LHCN-M2 (cell line): ENCODE measurements at places on chromosomes 13 and 19. TPM values are rescaled to one million over a fixed set of nuclear protein-coding genes. Genes with fewer than 3 reads are reported as not detected.

DNA sequence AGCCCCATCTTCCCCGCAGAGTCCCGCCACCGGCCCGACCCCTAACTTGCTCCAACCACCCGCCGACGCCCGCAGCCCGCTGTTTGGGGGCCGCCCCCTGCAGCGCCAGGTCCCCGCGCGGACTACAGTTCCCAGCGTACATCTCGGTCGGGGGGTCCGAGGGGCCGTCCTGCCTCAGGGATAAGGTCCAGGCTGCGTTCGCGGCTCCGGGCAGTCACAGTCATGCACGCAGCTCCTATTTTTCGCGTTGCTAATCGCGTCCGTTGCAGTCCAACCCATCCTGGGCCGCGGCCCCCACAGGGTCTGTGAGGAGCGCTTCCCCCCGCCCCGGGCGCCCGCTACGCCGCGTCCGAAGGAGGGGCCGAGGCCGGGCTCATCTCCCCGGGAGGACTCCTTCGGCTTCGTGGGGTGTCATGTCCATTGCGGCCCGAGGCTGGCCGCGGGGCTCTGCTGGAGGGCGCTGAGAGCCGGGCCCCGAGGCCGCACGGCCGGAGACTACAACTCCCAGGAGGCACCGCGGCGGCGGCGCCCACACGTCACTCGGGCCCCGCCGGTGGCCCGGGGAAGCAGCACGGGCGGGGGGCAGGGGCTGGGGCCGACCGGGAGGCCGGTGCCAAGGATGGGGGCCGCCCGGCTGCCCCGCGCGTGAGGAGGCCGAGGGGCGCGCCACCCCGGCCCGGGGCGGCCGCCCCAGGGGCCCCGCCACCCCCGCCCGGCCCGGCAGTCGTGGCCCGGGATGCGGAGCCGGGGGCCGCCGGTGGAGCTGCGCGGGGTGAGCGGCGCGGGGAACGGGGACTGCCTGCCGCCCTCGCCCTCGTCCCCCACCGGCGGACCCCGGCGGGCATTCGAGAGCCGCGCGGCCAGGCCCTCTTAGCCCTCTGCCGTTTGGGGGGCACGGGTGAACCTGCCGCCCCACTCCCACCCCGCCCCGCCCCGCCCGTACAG is at the start of gene MAP3K10:
TSS of gene MAP3K10 (plus strand) at position 536 of the 945 bp plus-strand sequence. CDS start 606 bp downstream, outside the sequence.
- peak; percentile 62 for DNase-seq

DNA sequence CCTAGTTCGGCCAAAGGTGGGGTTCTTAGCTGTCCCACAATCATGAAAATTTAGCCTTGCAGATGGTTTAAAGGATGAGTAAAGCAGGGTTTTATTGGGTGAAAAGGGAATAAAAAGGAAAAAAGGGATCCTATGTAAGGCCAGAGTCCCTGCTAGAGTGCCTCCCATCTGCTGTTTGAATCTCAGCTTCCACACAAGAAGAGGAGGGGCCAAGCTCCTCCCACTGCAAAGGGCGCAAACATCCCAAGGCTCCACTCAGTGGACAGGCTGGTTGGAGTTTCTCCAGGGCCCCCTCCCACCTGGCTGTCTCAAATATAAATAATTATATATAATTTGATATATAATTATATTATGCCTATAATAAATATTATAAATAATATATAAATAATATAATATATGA is 1272.1 kb upstream of the PCDH20 start:
- DNase-seq, result no peak

FGF21 gene
- not detected in 2 replicates for total RNA-seq

GRCh38 chr19:2315818-2316353 is 7.9 kb upstream of the LINGO3 start:
- peak; percentile 57 for DNase-seq

- DNase-seq, result peak; percentile 54
These were observed 65.0 kb downstream of the DGKH start for GRCh38 chr13:42113478-42113877.

GGN gene
- 1.3 and 2.6 TPM in 2 replicates for total RNA-seq

GRCh38 chr13:113425941-113426590 is 27.2 kb downstream of the ADPRHL1 start:
- peak; percentile 77 for DNase-seq

PROZ gene
- not detected in 2 replicates for total RNA-seq

STARD13 gene
- total RNA-seq, result 38.7 and 40.2 TPM in 2 replicates

- peak; percentile 55 for DNase-seq
These were observed 204.9 kb upstream of the MIR17HG start for GRCh38 chr13:91142572-91142971.

GRCh38 chr13:48728226-48728625 is 74.5 kb downstream of the CYSLTR2 start:
- DNase-seq, result no peak

CNN2 gene
- 130 and 145 TPM in 2 replicates for total RNA-seq

GRCh38 chr13:95387733-95388207 is 86.5 kb upstream of the ABCC4 start:
- no peak for DNase-seq

GRCh38 chr13:30845297-30846214 is 60.5 kb upstream of the MEDAG start:
- DNase-seq, result no peak

DNA sequence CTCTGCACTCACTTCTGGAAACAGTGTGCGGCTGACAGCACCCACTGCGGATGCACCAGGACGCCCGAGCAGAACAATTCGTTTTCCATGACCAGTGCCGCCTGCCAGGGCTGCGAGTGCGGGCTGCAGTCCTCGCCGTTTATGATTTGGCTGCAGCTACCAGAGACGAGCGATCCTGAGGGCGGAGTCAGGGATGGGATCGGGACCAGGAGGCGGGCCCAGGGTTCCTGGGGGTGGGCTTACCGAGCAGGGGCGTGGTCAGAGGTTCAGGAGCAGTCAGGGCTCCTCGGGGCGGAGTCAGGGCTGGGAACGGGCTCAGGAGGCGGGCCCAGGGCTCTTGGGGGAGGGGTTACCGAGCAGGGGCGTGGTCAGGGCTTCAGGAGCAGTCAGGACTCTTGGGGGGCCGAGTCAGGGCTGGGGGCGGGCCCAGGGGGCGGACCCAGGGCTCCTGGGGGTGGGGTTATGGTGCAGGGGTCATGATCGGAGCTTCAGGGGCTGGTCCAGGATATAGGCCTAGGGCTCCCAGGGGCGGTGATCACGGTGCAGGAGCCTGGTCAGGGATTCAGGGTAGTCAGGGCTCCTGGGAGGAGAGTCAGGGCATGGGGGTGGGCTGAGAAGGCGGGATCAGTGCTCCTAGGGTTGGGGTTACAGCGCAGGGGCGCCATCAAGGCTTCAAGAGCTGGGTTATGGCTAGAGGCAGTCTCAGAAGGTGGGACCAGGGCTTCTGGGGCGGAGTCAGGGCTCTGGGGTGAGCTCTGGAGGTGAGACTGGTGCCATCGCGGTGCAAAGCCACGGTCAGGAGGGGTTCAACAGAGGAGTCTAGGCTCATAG is 1.7 kb downstream of the KLK4 start:
- no peak for DNase-seq

- DNase-seq, result no peak
These were observed 8.6 kb downstream of the OR7C2 start for GRCh38 chr19:14949876-14950275.

CFD gene
- 0.38 TPM in 1 of 2 replicates, not detected in the other for total RNA-seq

DNA sequence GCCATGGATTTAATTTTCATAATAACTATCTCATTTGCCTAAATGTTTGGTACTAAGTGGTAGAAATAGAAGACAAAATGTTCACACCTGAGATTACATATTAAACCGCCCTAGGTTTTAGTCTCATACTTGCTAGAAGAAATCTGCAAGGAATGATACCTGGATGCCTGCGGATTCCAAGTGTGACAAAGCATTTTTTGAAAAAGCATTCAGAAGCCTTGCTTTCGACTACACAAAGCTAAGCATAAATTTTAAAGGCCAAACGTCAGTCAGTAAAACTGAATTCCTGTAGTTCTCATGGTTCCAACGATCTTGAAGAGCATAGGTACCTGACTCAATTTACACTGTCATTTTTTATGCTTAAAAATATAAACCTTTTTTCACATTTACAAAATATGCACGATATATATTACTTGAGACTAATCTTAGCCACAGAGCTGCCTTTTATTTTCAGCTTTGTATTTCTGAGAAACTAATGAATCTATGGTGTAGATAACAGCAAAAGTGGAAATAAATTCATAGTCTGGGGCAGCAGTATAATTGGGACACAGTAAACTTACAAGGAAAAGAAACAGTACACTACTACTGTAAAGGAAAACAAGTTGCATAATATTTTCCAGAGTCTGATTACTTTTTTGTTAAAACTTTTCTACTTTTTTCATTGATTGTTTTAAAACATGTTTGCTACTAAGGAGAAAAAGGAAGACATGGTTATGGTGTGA is 1.2 kb upstream of the LRRC63 start:
- no peak for DNase-seq

DNA sequence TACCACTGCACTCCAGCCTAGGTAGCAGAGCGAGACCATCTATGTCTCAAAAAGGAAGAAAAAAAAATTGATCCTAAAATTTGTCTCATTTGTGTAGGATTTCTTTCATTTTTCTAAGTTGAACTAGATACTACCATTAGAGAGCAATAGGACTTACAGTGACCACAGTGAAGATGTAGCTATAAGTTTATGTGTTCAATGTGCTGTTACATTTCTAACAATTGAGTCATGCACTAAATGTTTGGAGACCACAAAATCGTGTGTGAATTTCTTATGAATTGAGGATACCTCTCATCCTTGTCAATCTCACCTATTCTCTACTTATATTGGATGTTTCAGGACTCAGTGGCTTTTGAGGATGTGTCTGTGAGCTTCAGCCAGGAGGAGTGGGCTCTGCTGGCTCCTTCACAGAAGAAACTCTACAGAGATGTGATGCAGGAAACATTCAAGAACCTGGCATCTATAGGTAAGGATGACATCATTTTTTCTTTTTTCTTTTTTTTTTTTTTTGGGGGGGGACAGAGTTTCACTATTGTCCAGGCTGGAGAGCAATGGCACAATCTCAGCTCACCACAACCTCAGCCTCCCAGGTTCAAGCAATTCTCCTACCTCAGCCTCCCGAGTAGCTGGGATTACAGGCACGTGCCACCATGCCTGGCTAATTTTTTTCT is 12.8 kb downstream of the ZNF791 start:
- no peak for DNase-seq

DNA sequence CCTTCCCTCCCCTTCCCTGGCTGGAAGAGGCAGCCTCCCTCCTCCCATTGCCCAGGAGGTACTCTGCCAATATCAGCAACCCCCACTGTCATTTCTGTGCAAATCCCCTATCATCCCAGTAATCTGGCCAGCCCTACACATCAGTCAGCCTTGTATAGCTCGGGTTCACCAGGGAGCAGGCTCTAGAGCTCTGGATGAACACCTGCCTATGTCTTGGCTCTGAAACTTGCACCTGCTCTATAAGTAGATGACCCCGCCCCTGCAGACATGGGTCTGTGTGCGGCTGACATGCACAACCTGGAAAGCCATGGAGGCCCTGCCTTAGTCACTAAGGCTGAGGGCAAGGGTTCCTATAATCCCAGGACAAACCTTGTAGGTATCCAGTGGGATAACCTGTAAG is 1042.9 kb downstream of the UQCRFS1 start:
- no peak for DNase-seq

CYP2A7 gene
- not detected in 2 replicates for total RNA-seq

GRCh38 chr19:46620716-46621115 is 4.2 kb downstream of the PTGIR start:
- no peak for DNase-seq

DNA sequence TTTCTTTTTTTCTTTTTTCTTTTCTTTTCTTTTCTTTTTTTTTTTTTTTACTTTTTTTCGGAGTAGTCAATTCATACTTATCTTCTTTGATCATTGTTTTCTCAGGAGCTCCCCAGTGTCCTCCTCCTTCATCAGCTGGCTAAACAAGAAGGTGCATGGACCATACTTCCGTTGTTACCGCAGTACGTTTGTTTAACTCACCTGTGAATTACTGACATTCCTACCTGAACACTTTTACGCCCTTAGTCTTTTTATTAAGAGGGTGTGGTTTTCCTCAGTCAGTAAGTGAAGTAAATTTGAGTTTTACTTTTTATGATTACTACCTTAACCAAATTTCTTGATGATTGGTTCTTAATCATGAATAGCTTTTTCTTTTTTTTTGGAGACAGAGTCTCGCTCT is 47.1 kb downstream of the B3GLCT start:
- DNase-seq, result no peak

- DNase-seq, result no peak
These were observed 195.3 kb downstream of the LIG4 start for GRCh38 chr13:108020027-108020426.

GRCh38 chr13:32829676-32830335 is 186.4 kb upstream of the KL start:
- peak; percentile 26 for DNase-seq

GRCh38 chr13:100512422-100512821 is 76.2 kb downstream of the GGACT start:
- DNase-seq, result peak; percentile 60

DNA sequence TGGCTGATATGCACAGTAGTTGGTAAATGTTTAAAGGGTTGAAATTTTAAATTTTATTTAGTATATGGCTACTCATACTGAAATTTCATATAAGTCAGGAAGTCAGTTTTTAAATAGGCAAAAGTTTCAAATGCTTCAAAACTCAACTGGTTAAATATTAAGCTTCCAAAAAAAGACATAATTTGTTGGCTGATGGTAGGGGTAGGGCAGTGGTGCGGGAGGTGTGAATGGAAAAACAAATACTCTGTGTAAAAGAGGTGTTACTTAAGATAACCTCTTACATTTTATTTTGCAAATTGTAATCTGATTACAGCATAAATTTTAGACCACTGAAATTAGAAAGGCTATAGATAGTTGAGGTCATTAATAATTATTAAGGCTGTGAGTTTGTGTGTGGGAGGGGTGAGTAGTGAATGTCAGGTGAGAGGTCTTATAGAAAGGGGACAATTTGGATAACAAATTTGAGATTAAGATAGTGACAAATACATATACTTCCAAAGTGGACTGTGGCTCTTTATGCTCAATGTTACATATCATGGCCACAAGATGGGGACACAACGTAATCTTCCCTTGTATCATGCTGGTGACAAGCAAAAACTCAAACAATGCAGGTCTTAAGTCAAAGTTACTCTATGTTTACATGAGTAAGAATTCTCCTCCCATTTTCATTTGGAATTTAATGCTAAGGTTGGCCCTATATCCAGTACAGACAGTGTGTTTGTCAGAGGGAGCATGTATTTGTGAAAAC is 36.6 kb upstream of the OXGR1 start:
- DNase-seq, result peak; percentile 38

- DNase-seq, result no peak
These were observed 5.3 kb downstream of the GPC6 start for GRCh38 chr13:93231867-93232266.

PSG2 gene
- not detected in 2 replicates for total RNA-seq

- DNase-seq, result no peak
These were observed 23.0 kb upstream of the PLPP2 start for GRCh38 chr19:313988-314815.

DNA sequence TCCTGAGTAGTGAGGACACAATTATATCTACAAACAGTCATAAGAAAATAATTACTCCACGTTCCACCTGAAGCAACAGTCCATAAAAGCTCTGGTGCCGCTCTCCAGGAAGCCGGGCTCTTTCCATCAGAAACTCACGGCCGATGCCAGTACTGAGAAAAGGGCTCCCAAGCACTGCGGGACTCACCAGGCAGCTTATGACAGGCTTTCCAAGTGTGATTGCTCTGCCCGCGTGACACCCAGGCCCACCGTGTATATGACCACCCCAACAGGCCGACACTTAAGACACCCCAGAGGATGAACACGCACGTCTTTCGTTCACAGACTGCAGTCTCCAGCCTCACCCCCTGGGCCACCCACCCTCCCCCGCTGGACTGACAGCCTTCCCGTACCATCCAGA is 199.0 kb downstream of the UQCRFS1 start:
- no peak for DNase-seq

GRCh38 chr19:51036519-51036918 is 1.7 kb upstream of the KLK12 start:
- DNase-seq, result no peak

- DNase-seq, result no peak
These were observed 1966.1 kb downstream of the PCDH9 start for GRCh38 chr13:65264066-65264465.

VN1R4 gene
- total RNA-seq, result not detected in 2 replicates
